Stimulated activated CD4-positive, alpha-beta T cell treated with anti-CD3 and anti-CD28 coated beads, Interleukin-1b, Interleukin-23, amount 100 ng/mL, for 1 hour (primary cell): ENCODE measurements at places on chromosomes 7 and 10.

DNA sequence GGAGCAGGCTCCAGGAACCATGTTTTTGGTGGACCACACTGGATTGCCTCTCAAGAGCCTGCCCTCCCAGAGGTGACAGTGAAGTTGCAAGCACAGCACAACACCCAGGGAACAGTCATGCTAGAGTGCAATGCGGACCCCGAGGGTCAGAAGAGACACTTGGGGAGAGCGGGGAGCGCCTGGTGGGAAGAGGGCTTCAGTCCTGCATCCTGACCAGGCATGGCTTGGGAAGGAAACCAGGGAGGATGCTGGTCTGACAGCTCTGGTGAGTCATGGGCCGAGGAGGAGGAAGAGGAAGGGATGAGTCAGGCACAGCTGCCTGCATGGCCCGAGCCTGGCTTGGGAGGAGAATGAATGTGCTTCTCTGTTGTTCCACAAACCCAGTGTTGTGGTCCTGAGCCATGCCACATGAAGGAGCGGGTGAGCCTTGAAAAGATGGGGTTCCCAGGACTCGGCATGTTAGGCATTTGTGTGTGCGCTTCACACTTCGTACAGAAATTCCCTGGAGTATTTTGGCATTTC is 29.5 kb upstream of the ANKRD2 start:
- no peak for DNase-seq

DNA sequence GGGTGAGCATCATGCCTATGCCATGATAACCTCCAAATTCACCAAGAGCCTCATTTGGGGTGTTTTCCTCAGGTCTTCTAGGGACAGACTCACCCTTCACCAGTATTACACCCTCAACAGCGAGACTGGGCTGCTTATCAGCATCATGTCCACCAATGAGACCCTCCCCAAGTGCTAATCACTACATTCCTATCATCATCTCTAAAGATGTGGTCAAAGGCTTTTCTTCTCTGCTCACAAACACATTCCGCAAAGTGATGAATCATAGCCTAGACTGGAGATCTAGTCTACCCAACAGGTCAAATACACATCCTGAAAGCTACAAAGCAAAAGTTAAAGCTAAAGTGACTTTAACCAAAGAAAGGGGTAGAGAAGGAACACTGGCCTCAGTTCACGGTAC is 75.3 kb upstream of the C7orf33 start:
- DNase-seq, result no peak

GRCh38 chr7:21572331-21573313 is 29.8 kb downstream of the DNAH11 start:
- no peak for DNase-seq

- DNase-seq, result no peak
Measured at GRCh38 chr7:106717254-106717954, 56.4 kb upstream of the CCDC71L start.

GRCh38 chr10:70312249-70312648 is 28.4 kb upstream of the NPFFR1 start:
- no peak for DNase-seq

- no peak for DNase-seq
Measured at GRCh38 chr10:68796605-68797004, 30.7 kb upstream of the STOX1 start.

- DNase-seq, result no peak
Measured at GRCh38 chr10:123496375-123496774, 169.8 kb upstream of the GPR26 start.

GRCh38 chr10:121183707-121184106 is 332.5 kb downstream of the WDR11 start:
- no peak for DNase-seq

GRCh38 chr10:67819768-67820204 is 18.2 kb downstream of the DNAJC12 start:
- no peak for DNase-seq

GRCh38 chr7:98394377-98394836 is 6.5 kb downstream of the BAIAP2L1 start:
- no peak for DNase-seq

DNA sequence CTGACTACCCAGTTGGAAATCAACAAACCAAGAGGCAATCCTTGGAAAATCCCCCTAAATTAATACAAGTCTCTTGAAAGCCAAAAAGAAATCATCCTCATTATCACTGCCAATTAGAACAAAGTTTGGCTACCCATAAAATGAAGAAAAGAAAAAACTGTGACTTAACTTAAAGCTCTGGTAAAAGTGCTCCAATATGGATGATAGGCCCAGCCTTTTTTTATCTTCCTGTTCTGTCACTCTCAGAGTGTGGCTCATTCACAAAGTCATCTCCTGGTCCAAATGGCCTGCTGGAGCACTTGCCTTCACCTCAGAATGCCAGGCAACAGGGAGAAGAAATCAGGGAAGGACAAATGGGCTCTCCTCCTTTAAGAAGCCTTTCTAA is 155.1 kb upstream of the GHITM start:
- DNase-seq, result no peak

GRCh38 chr7:111560773-111561653 is 1.3 kb downstream of the IMMP2L start:
- DNase-seq, result no peak

- DNase-seq, result no peak
Measured at GRCh38 chr10:12428447-12429135, 79.2 kb downstream of the CAMK1D start.

- DNase-seq, result no peak
Measured at GRCh38 chr7:130281260-130281659, 11.7 kb upstream of the CPA4 start.

GRCh38 chr7:116229366-116229765 is 19.0 kb downstream of the TES start:
- DNase-seq, result no peak

GRCh38 chr10:111716032-111716431 is 467.5 kb downstream of the GPAM start:
- no peak for DNase-seq

DNA sequence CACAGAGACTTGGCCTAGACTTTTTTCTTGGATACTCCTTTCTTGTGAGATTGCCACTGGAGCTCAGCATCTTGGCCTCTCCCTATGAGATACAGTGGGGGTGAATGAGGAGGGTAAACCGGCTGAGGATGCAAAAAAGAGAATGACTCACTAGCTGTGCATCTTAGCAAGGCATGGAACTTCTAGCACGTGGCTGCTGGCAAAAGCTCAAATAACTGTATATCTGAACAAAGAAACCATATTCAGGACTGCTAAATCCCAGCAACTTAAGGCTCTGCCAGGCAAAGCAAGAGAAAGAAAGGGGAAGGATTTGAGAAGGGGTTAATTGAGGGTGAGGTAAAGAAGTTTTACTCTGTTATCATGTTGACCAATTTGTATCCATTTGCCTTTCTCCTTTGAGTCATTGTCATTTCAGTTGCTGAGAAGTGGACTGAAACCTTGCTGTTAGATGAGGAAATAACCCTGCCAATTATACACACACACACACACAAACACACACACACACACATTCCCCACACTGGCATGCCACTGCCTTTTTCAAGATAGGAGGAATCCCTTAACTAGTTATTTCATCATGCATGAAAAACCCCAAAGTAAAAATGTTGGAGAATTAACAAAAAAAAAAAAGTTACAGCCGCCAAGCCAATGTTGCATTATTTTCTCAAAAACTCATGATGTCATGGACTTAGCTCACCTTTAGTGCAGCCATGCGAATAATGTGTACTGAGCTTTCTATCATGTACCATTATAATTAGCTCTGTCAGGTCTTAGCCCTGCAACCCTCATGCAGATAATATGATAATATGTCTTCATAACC is 997.3 kb downstream of the LRMDA start:
- no peak for DNase-seq

DNA sequence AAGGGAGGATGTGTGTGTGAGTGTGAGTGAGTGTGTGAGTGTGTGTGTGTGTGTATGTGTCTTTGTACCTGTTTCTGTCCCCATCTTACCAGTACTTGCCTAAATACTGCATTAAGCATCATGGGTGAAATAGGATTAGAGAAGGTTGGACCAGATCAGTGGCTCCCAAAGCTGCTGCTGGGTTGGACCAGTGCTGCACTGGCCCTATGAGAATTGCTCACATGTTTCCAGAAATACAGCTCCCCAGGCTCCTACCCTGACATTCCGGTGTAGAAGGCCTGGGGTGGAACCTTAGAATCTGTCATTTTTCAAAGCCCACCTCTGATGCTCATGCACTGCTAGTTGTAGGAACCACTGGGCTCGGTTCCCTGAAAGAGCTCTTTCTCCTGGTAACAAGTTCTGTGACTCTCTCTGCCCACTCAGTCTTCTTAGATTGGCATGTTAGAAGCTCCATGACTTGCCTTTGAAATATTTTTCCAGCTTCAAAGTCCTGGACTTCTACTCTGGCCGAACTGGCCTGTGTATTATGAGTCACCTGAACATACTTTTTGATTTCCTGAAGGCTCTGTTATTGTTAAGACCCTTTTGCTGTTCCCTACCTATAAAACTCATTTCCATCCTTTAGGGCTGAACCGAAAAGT is 224.7 kb downstream of the CUX1 start:
- no peak for DNase-seq

DNA sequence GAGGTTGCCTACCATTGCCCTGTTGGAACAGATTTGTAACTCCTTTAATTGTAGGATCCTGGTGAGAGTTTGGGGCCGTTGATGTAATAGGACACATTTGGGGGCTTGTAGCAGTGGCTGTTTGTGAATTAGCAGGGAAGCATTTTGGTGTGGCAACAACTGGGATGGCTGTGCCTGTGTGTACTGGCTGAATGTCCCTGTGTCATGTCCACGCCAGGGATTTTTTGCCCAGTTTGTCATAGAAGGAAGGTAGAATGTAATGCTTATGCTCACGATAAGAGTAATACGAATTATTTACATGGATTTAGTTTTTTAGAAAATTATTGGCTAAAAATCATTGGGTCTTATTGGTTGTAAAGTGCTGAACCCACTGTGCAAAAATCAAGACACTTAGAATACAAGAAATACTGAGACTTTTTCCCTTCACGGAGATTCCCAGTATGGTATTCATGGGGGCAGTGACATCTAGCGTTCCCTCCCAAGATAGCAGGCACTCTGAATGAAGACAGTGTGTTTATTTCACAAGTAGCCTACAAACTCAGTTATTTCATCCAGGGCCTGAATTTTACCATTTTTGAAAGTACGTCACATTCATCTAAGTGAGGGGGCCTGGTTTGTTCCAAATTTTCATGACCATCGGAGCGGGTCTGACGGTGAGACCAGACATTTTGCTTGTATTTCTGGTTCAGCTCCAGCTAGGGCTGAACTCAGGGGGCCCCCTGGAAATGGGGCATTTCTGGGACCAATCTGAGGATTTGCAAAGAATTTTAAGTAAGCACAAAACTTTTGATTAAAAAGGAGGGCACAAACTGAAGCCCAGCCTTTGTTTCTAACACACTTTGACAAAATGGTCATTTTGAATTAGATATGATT is 74.7 kb downstream of the CACNB2 start:
- DNase-seq, result no peak

- no peak for DNase-seq
Measured at GRCh38 chr10:68385740-68386139, 21.3 kb downstream of the RUFY2 start.

DNA sequence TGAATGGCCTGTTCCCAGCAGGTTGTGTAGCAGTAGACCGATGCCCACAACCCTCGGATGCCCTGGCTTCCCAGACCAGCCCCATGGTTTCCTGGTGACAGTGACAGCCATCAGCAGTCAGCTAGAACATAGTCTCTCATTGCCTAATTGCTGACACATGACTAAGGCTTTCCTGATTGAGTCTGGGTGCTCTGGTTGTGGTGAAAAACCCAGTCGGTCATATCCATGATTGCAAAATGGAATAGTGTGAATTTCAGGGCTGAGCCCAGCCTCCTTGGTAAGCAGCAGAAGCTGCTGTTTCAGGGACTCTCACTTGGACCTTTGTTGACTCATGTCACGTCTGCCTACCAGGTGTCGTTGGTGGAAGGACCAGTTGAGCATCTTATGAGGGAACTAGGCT is 36.6 kb downstream of the POR start:
- no peak for DNase-seq

DNA sequence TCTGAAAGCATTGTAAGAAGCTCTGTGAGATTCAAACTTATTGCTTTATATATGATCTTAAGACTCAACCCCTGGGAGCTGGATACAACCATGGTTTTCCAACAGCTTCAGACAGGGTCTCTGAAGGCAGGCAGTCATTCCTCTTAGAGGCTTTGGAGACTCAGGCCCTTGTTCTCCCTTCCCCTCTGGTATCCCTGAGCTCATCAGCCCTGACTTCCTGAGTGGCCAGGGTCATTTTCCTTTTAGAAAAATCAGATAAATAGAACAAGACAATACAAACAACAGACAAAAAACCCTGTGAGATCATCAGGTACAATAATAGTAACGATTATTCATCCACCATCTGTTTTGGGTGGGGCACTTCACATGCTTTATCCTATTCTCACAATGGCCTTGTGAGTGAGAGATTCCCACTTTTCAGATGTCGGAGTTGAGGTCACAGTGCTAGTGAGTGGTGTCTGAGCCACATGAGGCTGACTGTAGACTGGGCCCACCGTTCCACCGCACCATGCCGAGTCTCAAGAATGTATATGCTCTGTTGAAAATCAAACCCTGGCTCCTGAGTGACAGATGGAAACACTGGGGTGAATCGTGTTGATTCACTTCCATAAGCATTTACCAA is 144.2 kb downstream of the CXCL12 start:
- no peak for DNase-seq

DNA sequence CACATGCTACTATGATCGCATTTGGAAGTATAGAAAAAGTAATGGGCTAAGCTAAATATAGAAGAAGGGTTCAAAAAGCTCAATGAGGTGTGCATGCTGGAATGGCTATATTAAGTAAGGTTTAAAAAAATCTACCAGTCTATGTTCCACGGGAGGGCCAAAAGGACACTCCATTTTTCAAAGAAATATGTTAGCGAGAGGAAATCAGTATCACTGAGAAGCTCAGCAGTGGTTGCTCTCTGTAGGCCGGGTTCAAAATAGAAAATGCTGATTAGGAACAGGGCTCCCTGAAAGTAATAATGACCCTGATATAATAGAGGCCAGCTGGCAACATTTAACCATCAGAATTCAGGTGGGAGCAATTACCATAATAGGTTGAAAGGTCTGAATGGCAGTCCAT is 224.5 kb upstream of the SEMA3E start:
- DNase-seq, result no peak

DNA sequence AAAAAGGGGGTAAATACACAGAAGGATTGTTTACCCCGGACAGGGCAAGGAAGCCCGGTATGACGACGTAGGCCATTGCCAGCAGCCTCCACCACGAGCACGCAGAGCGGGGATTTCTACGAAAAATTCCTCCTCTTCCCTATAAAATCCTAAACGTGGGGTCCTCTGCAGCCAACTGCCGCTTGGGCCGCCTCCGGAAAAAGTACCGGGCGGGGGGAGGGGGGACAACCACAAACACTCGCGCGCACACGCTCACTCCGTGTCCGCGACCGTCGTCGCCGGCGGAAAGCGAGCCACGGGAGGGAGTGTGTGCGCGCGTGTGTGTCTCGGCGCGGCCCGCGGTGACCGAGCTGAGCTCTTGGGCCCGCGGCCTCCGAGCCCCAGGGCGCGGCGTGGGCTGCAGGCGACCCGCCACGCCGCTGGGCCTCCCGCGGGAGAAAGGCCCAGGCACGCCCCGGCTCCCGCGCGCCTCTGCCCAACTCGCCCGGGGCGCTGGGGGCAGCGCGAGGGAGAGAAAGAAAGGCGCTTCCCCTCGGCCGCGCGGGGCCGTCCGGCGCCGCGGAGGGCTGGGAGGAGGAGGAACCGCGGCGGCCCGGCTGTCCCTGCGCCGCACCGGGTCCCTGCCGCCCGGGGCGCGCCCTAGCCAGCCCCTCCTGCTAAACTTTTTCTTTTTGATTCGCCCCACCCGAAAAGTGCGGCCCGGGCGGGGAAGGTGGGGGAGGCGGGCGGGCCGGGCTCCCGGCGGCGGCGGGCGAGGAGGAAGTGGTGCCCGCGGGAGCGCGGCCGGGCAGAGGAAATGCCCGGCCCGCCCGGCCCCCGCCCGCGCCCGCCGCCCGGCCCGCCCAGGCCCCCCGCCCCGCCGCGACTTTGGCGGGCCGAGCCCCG is 1.5 kb downstream of the CTBP2 start:
- DNase-seq, result no peak
